ENCODE measurements at places on chromosomes 3 and 15. TPM values are rescaled to one million over a fixed set of nuclear protein-coding genes. Genes with fewer than 3 reads are reported as not detected.
A peak's percentile ranks its signal among the peaks of the same experiment; 100 is the strongest.

VWA5B2 gene
- total RNA-seq, result 1.6 TPM

GRCh38 chr15:85871545-85871944 is 76.8 kb upstream of the KLHL25 start:
- no peak overlapping the region for H3K4me3 ChIP-seq
- no peaks in the 10 kb centered on the region for H3K36me3 ChIP-seq
- DNase-seq, result no peak
- H3K27me3 ChIP-seq, result no peaks in the 10 kb centered on the region

- no peak for DNase-seq
- H3K27ac ChIP-seq, result no peak overlapping the region
- no peaks in the 10 kb centered on the region for H3K27me3 ChIP-seq
- H3K36me3 ChIP-seq, result no peaks in the 10 kb centered on the region
- H3K4me3 ChIP-seq, result peak overlapping the region; percentile 31
- no peaks in the 10 kb centered on the region for H3K4me1 ChIP-seq
Observed at GRCh38 chr3:14810070-14810791, 8.5 kb upstream of the FGD5 start.

GRCh38 chr15:63458026-63458425 is 46.4 kb upstream of the USP3 start:
- DNase-seq, result no peak
- no peaks in the 10 kb centered on the region for H3K36me3 ChIP-seq
- no peak overlapping the region for H3K4me3 ChIP-seq
- H3K4me1 ChIP-seq, result peaks cover 25% of the 10 kb centered on the region
- no peaks in the 10 kb centered on the region for H3K27me3 ChIP-seq

DNA sequence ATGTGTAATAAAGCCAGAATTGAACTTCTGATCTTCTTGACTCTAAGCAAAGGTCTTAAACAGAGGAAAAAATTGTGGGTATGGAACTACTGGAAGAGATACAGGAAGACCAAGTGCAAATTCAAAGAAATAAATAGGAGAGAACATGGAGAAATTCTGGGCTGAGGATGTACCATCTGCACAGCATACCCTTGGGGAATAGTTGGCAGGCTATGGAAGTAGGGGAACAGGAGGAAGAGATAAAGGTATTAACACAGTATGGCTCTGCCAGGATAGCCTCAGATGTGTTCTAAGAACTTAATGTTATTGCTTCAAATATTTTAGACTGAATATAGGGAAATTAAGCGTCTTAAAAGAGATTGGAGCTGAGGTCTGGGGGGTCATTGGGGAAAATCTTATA is 485.4 kb downstream of the CNTN3 start:
- no peaks in the 10 kb centered on the region for H3K36me3 ChIP-seq
- no peak for DNase-seq
- peaks cover 5% of the 10 kb centered on the region for H3K4me1 ChIP-seq
- no peak overlapping the region for H3K4me3 ChIP-seq

CTXN2 gene
- not detected for total RNA-seq

- H3K27ac ChIP-seq, result peak overlapping the region; percentile 90
- H3K27me3 ChIP-seq, result no peaks in the 10 kb centered on the region
- no peak for DNase-seq
- peaks cover 1% of the 10 kb centered on the region for H3K36me3 ChIP-seq
- peak overlapping the region; percentile 88 for H3K4me3 ChIP-seq
- H3K4me1 ChIP-seq, result peaks cover 25% of the 10 kb centered on the region
Observed at GRCh38 chr3:127590282-127590592, 296 bp downstream of the TPRA1 start.

DNA sequence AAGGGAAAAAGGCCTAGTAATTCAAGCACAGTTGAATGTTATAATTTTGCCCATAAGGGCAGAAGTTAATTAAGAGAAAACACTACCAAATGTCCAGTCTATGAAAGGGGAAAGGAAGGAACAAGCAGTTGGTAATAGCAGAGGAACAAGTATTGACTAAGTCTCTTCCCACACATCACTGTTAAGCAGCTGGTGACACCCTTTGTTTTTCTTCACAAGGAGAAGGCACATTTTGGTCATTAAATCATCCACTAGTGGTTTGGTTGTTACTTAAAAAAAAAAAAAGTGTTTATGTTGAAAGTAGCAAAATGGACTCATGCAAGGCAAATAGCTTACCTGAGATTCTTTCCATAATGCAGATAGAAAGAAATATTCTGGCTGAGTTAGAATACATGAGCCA is 321.4 kb upstream of the NECTIN3 start:
- H3K27me3 ChIP-seq, result no peaks in the 10 kb centered on the region
- no peak for DNase-seq
- no peak overlapping the region for H3K27ac ChIP-seq
- H3K4me3 ChIP-seq, result no peak overlapping the region
- H3K4me1 ChIP-seq, result peaks cover 21% of the 10 kb centered on the region

BCHE gene
- total RNA-seq, result not detected

AAGAB gene
- 64.9 TPM for total RNA-seq

DNA sequence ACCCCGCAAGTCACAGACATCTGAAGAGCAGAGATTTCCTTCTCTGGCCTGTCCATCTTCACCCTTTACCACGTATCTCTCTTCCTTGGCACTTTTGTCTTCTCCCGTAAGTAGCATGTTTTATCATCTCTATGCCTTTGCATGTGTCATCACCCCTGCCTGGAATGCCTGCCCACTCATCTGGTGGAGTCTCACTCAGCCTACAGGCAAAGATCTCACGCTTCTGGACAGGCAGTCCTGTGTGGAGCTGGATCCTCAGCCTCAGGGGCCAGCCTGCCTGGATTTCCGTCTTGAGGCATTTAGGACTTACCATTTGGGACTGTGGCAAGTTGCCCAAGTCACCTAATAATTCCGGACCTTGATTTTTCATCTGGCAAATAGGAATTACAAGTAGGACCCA is 114.3 kb upstream of the CACNA2D3 start:
- H3K4me1 ChIP-seq, result no peaks in the 10 kb centered on the region
- H3K4me3 ChIP-seq, result no peak overlapping the region
- no peak for DNase-seq
- no peaks in the 10 kb centered on the region for H3K27me3 ChIP-seq
- H3K36me3 ChIP-seq, result no peaks in the 10 kb centered on the region

DNA sequence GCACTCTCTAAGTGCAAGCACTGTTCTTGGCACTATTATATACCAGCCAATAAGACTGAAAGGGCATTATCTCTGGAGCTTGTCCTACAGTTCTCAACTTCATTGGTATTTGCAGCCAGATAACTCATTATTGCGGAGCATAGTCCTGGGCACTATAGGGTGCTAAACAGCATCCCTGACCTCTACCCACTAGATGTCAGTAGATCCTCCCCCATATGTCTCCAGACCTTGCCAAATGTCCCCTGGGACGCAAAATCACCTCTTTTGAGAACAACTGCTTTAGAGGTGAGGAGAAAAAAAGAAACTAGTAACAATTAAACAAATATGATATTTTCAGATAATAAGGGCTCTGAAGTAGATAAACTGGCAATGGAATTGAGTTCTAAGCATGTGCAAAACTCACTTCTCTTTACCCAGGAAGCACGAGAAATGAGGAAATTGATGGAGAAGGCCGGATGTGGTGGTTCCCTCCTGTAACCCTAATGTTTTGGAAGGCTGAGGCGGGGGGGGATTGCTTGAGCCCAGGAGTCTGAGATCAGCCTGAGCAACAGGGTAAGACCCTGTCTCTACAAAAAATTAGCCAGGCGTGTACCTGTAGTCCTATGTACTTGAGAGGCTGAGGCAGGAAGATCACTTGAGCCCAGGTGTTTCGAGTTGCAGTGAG is 61.4 kb downstream of the FRMD4B start:
- H3K36me3 ChIP-seq, result no peaks in the 10 kb centered on the region
- peaks cover 49% of the 10 kb centered on the region for H3K4me1 ChIP-seq
- peak; percentile 27 for DNase-seq
- peak overlapping the region; percentile 81 for H3K27ac ChIP-seq
- H3K4me3 ChIP-seq, result no peak overlapping the region

DZIP1L gene
- total RNA-seq, result 1.6 TPM

DNA sequence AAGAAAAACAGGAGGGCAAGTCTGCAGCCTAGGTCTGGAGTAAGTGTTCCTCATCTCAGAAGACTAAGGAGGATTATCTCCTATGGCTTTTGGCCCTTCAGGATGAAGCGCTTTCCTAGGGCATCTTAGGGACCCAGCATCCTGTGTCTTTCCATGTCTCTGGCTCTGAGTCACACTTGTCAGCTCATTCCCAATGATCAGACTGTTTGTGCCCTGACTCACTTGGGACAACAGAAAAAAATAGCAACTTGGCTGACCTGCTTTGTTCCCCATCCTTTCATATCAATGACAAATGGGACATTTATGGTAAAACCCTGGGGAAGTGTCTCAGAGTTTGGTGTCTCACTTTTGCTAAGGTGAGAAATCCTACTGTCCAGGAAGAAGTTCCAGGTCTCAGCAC is 76.2 kb upstream of the OXTR start:
- H3K4me3 ChIP-seq, result no peak overlapping the region
- DNase-seq, result no peak
- H3K36me3 ChIP-seq, result no peaks in the 10 kb centered on the region
- H3K27ac ChIP-seq, result no peak overlapping the region
- H3K4me1 ChIP-seq, result peaks cover 7% of the 10 kb centered on the region

GRCh38 chr15:38683382-38684242 is 119.0 kb upstream of the RASGRP1 start:
- no peaks in the 10 kb centered on the region for H3K4me1 ChIP-seq
- no peaks in the 10 kb centered on the region for H3K27me3 ChIP-seq
- no peak overlapping the region for H3K4me3 ChIP-seq
- DNase-seq, result no peak

TIPIN gene
- total RNA-seq, result 28.0 TPM

EAF2 gene
- total RNA-seq, result 4.6 TPM

GRCh38 chr3:38368238-38368637 is 21.7 kb downstream of the XYLB start:
- no peak for DNase-seq
- H3K27me3 ChIP-seq, result no peaks in the 10 kb centered on the region
- no peak overlapping the region for H3K4me3 ChIP-seq
- H3K27ac ChIP-seq, result peak overlapping the region; percentile 10
- no peaks in the 10 kb centered on the region for H3K4me1 ChIP-seq
- no peaks in the 10 kb centered on the region for H3K36me3 ChIP-seq

DNA sequence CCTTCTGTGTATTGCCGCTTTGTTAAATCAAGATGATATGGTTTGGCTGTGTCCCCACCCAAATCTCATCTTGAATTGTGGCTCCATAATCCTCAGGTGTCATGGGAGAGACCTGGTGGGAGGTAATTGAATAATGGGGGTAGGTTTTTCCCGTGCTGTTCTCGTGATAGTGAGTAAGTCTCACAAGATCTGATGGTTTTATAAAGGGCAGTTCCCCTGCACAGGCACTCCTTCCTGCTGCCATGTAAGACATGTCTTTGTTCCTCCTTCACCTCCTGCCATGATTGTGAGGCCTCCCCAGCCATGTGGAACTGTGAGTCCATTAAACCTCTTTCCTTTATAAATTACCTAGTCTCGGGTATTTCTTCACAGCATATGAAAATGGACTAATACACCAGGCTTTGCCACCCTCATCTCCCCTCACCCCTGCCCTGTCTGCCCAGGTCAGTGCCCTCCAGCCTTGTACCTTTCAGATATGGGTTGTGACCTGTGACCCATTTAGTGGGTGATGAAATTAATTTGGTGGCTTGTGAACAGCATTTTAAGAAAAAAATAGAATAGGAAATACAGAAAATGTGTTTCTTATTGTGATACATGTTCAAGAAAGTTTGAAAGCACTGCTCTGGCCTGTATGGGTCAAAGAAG is 56.1 kb upstream of the MCF2L2 start:
- DNase-seq, result no peak
- no peaks in the 10 kb centered on the region for H3K4me1 ChIP-seq
- no peaks in the 10 kb centered on the region for H3K27me3 ChIP-seq
- no peak overlapping the region for H3K4me3 ChIP-seq
- no peaks in the 10 kb centered on the region for H3K36me3 ChIP-seq

GRCh38 chr3:4387210-4388204 is 79.6 kb downstream of the SUMF1 start:
- H3K4me3 ChIP-seq, result no peak overlapping the region
- no peak overlapping the region for H3K27ac ChIP-seq
- H3K36me3 ChIP-seq, result no peaks in the 10 kb centered on the region
- H3K27me3 ChIP-seq, result no peaks in the 10 kb centered on the region
- no peak for DNase-seq

DNA sequence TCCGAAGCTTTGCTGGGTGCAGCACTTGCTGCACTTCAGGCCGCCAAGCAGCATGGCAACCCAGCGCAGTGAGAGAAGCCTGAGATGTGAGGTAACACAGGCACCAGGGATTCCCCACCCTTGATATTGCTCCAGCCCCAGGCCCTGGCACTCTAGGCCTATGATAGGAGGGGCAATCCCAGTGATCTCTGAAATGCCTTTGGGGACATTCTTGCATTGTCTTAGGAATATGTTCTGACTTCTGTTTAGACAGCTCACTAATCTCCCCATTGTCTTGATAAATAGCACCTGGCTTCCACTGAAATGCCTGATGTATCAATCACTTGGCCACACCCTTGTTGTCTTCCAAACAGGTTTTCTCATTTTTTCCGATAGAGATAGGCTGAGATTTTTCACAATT is 102.8 kb downstream of the SOX14 start:
- DNase-seq, result no peak
- no peak overlapping the region for H3K27ac ChIP-seq
- no peak overlapping the region for H3K4me3 ChIP-seq
- no peaks in the 10 kb centered on the region for H3K36me3 ChIP-seq

CHCHD6 gene
- 47.9 TPM for total RNA-seq

- no peaks in the 10 kb centered on the region for H3K27me3 ChIP-seq
- no peaks in the 10 kb centered on the region for H3K4me1 ChIP-seq
- H3K36me3 ChIP-seq, result no peaks in the 10 kb centered on the region
- DNase-seq, result no peak
- no peak overlapping the region for H3K27ac ChIP-seq
Observed at GRCh38 chr15:45785897-45786296, 151.1 kb downstream of the SQOR start.

GRCh38 chr15:52558196-52558595 is 10.6 kb downstream of the ARPP19 start:
- H3K4me3 ChIP-seq, result no peak overlapping the region
- H3K4me1 ChIP-seq, result peaks cover 3% of the 10 kb centered on the region
- H3K27me3 ChIP-seq, result no peaks in the 10 kb centered on the region
- H3K36me3 ChIP-seq, result no peaks in the 10 kb centered on the region
- H3K27ac ChIP-seq, result no peak overlapping the region

GRCh38 chr15:70088887-70089691 is 8.6 kb downstream of the TLE3 start:
- no peak overlapping the region for H3K27ac ChIP-seq
- peaks cover 4% of the 10 kb centered on the region for H3K36me3 ChIP-seq
- H3K4me1 ChIP-seq, result peaks cover 44% of the 10 kb centered on the region
- H3K27me3 ChIP-seq, result no peaks in the 10 kb centered on the region
- no peak overlapping the region for H3K4me3 ChIP-seq

- H3K27me3 ChIP-seq, result no peaks in the 10 kb centered on the region
- H3K27ac ChIP-seq, result no peak overlapping the region
- no peak overlapping the region for H3K4me3 ChIP-seq
- H3K36me3 ChIP-seq, result no peaks in the 10 kb centered on the region
- peak; percentile 41 for DNase-seq
Observed at GRCh38 chr15:63263519-63263918, 13.9 kb upstream of the APH1B start.

ACOX2 gene
- 9.5 TPM for total RNA-seq

EFCC1 gene
- total RNA-seq, result 0.28 TPM

DNA sequence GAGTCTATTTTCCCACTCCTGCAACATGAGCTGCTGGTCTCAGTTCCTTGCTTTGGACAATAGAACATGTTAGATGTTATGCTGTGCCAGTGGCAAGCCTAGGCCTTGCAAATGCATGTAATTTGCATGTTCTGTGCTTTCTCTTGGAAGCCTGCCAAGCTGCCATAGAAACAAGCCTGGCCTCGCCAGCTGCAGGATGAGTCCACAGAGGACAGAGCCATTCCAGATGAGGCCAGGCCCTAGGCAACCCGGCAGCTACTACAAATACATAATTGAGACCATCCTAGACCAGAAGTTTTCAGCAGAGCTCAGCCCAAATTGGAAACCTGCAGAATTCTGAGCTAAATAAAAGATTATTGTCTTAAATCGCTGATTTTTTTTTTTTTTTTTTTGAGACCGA is 39.6 kb downstream of the TRIM69 start:
- DNase-seq, result no peak

PARP3 gene
- total RNA-seq, result 5.6 TPM

ASB14 gene
- total RNA-seq, result not detected
